ENCODE measurements at places on chromosomes 7 and 10.

GRCh38 chr7:117164620-117165019, 158.2 kb downstream of the WNT2 start:
- DNase-seq, result no peak

DNA sequence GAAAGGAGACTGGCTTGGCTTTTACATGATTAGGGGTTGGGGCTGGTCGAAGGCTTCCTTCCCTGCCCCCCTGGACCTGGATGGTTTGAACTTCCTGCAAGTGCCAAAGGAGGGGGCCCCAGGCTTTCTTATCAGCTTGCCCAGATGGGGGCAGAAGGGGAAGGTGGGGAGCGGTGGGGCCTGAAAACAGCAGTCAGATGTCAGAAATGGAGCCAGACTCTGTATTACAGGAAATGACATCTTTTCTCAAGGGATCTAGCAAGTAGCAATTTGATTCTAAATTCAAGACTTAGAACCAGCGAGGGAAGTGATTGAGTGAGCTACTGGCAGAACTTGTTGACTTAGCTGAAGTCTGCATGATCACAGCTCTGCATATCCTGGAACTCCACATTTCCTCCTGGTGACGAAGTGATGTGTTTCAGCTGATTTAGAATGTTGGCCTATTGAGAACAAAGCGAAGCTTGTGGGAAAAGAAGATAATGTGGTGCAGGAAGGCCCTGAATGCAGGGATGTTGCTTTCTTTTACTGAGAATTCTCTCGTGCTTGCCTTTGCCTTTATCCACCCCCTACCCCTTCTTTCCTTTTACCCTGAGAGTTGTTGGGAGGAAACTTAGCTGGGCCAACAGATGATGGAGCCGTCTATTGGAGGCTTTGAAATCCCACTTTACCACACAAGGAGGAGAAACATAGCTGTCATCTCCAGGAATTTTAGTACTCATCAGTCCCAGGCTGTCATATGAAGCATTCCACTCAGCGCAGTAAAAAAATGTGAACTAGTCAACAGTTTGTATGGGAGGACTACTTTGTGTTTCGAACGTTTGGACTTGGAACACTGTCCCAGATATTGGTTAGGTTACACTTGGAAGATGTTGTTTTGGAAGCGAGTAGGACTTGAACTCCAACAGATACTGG, 43.2 kb downstream of the CCNY start:
- DNase-seq, result no peak

DNA sequence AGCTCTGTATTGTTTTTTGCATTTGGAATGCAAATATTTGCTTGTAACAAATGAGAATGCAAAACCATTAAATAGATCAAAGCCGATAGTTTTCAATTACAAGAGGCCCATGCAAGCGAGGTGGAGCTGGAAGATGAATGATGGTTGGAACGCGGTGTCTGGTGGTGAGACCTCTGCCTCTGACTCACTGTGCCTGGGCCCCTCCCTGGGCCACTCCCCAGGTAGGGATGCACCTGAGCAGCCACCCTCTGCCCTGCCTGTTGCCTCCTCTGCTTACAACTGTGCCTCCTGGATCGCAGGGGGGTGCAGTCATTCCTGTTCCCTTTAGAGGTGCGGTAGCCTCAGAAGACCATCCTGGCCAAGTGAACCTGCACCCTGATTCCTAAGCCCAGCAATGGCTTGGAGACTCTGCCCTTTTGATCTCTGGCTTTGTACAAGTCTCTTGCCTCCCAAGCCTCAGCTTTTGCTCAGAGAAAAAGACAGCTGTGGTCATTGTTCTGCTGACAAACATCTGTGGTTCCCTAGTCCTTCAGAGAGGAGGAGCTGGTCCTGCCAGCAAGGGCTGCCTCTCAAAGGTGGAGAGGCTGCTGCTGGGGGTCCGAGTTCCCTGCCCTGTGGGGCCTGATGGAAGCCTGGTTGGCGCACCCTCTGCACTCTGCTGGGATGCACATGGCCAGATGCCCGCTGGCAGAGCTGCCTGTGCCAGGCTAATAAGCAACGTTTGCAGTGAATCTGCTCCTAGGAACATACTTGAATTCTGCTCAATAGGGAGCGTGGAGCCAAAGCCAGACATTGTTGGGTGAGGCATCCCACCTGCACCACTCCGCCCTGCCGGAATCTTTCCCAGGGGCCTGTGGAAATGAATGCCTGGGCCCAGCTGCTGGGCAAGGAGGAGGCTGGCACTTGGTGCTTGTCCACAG, 126.3 kb upstream of the TCERG1L start:
- DNase-seq, result no peak

GRCh38 chr7:147033641-147034040, 917.0 kb downstream of the CNTNAP2 start:
- no peak for DNase-seq

DNA sequence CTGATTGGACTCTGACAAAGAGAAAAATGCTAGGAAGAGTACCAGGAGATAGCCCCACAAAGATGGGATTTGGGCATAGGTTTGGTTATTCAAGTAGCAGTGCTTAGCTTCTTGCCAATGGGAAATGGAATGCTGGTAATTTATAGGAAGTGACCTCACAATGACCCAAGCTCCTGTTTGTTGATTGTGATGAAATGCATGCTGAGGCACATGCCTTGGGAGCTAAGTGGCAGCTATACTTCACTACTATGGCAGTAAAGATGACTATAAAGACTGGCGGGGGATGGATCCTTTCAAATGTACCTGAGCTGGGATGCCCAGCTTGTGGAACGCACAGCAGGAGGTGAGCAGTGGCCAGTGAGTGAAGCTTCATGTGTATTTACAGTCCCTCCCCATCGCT, 153.8 kb downstream of the ZNF22 start:
- no peak for DNase-seq

DNA sequence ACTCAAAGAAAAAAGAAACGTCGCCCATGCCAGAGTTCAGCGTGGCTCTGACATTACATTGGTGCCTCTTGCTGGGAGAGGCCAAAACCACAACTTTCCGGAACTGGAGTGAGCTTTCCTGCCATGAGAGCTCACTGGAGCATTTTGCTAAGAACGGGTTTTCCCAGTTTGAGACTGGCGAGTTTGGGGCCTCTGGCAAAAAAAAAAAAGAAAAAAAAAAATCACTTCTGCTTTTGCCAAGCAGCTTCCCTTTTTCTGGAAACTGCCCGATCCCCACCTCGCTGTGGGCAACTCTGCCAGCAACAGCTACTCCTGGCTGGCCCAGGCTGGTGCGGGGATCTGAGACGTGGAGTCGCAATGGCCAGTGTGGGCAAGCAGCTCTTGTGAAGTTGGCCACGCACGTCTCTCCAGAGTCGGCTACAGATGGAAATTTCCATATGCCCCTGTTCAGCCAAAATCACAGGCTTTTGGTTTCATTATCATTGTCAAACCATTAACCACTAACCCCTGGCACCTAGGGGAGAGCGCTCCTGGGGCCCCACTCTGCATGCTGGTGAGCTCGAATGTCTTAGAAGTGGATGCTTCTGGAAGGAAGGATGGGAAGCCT, 25.7 kb downstream of the PRKAG2 start:
- no peak for DNase-seq

DNA sequence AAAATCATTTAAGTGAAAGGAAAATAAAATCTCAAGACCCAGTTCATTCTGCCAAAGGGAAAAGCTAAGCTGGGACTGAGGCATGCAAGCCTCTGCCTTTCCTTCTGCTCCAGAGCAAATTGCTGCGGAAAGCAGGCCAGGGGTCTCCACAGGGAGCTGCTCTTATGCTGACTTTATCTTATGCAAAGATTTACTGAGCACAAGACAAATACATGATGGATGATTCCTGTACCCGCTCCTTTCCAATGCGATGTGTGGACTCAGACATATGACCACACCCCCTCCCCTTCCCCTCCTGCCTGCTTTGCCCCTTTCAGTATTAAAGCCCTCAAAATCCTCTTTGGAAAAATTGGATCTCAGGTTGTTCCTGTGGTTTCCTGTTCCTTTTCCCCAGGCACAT, 74.2 kb upstream of the INSIG1 start:
- DNase-seq, result no peak

DNA sequence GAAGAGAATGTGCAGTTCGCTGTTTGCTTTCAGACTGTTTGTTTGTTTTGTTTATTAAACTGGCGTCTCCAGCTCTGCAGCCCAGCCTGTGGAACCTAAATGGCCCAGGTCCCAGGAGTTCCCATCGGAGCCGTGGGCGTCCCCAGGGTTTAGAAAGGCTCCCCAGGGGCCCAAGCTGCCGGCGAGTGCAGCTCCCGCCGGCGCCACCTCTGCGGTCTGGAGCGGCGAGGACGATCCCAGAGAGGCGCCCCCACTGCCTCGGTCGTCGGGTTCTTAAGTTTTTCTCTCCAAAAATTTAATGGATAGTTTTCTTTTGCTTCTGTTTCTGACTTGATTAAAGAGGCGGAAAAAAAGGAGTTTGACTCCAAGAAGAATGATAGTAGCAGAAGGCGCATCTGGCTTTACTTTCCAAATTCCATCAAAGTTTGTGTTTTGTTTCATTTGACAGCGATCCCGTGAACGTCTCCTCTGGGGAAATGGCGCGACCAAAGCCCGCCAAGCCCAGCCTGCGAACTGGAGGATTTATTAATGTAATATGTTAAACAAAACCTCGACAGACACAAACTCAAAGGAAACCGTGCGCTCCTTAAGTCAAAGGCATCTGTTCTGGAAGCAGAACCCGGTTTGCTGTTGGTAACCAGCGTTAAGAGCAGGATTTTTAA, 718 bp upstream of the FZD1 start:
- DNase-seq, result no peak

GRCh38 chr10:70430493-70431445, 10.7 kb downstream of the NODAL start:
- DNase-seq, result no peak

- DNase-seq, result no peak
These were observed 45.1 kb upstream of the PTF1A start for GRCh38 chr10:23147035-23147434.

- no peak for DNase-seq
These were observed 93.6 kb downstream of the UBE2H start for GRCh38 chr7:129859183-129859582.

DNA sequence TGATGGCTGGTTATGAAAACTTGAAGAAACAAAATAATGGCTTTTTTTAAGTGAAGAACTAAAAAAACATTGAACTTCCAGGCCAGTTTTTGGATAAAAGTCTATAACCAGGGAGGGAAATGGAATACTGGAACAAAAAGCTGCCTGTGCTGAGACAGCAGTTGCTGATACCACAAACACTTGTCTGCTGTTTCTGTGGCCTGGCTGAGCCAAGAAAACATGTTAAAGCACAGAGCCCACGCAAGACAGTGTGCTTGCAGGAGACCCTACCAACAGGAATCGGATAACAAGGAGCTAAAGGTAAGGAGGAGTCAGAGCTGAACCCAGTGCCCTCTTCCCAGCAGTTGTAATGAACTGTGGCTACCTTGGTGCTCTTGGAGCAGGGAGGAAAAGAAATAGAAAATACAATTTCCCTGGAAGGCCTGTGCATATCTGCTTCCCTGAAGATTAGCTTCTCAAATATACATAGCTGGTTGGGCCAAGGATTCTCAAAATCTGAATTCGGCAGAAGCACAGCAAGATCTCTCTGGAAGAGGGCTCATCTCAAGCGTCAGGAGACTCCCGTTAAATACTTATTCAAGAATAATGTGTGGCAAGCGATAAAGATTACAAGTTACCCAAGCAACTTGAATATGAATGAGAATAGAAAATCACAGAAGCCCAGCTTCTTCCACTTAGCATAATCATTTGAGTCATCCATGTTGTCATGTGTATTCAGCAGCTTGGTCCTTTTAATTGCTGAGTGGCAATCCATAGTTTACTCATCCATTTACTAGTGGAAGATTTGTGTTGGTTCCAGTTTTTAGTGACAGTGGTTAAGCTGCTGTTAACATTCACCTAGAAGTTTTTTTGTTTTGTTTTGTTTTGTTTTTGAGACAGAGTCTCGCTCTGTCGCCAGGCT, 87.6 kb downstream of the NOD1 start:
- no peak for DNase-seq

GRCh38 chr10:123463181-123463580, 203.0 kb upstream of the GPR26 start:
- no peak for DNase-seq

GRCh38 chr10:18683427-18683826, 24.2 kb downstream of the ARL5B start:
- no peak for DNase-seq

DNA sequence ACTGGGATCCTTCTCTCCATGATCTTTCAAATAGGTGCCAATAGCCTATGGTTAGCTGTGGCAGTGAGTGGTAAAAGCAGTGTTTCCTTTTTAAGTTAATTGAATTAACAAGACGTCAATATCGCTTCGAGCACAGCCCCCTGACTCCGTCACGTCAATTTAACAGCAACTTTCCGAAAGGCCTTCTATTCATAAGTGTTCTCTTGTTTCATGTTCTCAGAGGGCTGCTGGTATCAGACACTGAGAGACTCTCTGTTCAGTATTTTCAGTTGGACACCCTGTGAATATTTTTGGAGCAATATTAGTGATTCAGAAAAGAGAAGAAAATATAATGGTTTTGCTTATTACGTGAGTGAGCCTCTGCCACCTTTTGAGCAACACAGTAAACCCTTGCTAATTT, 174.2 kb upstream of the INSYN2A start:
- DNase-seq, result no peak

- DNase-seq, result no peak
These were observed 10.1 kb downstream of the TEX36 start for GRCh38 chr10:125672884-125673283.

GRCh38 chr10:504121-504611, 185.3 kb downstream of the DIP2C start:
- DNase-seq, result no peak

- DNase-seq, result no peak
These were observed 3.5 kb downstream of the ELMO1 start for GRCh38 chr7:37445064-37445723.

GRCh38 chr10:42795701-42796100, 13.1 kb downstream of the BMS1 start:
- DNase-seq, result no peak

DNA sequence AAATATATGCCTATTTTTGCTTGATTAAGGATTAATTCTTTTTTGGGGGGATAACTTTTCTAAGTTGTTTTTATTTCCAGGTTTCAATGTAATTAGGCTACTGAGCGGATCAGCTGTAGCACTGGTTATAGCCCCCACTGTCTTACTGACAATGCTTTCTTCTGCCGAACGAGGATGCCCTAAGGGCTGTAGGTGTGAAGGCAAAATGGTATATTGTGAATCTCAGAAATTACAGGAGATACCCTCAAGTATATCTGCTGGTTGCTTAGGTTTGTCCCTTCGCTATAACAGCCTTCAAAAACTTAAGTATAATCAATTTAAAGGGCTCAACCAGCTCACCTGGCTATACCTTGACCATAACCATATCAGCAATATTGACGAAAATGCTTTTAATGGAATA, 1.0 kb downstream of the LRRTM3 start:
- no peak for DNase-seq
